ENCODE measurements at places on chromosomes 2 and 18.

DNA sequence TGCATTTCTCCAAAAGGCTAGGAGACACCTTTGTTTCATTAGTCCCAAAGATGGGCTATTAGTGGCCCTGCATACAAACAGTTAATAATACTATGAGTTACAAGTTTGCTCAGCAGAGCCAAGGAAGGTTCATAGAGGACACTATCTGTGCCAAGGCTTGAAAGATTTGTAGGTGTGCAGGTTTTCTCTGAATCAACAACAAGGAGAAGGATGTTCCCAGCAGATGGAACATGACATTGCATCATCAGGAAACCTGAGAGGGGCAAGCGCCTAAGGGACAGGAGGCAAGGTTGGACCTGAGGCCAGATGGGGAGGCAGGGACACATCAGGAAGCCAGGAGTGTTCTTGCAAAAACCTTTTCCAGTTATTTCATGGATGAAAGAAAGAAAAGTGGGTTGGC is 35.4 kb upstream of the STK17B start:
- no peak for DNase-seq

DNA sequence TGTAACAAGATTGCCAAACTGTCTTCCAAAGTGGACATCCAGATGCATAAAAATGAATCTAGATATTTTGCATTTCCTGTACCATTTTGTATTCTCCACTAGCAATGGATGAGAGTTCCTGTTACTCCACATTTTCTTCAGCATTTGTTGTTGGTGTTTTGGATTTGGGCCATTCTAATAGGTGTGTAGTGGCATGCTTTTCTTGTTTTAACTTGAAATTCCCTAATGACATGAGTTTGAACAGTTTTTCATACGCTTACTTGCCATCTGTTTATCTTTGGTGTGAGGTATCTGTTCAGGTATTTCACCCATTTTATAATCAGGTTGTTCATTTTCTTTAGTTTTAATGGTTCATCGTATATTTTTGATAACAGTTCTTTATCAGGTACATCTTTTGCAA is 73.9 kb downstream of the UBE2E3 start:
- DNase-seq: no peak

GRCh38 chr2:149832324-149832723 is 244.7 kb upstream of the MMADHC start:
- DNase-seq: peak; percentile 14

GRCh38 chr2:172323256-172323655 is 104.1 kb upstream of the ITGA6 start:
- DNase-seq: no peak

DNA sequence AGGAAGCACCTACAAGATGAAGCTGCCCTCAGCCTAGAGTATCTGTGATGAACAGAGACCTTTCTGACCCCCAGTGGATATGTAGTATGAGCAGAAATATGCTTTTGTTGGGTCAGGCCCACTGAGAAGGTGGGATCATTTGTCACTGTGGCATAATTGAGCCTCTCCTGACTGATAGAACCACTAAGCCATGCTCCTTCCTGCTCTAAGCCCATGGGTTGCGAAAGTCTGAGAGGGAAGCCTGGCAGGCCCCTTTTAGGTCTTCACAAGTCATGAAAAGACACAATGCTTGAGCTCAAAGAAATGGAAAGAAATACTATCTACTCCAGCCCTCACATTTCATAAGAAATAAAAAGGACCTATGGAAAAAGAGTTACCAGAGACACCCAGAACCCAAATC is 127.7 kb downstream of the TNS1 start:
- DNase-seq: peak; percentile 58

GRCh38 chr2:22136446-22136845 is 1012.7 kb downstream of the TDRD15 start:
- DNase-seq: no peak

GRCh38 chr2:214699236-214699635 is 110.2 kb downstream of the BARD1 start:
- DNase-seq: peak; percentile 12

Measured in iris pigment epithelial cell (primary cell).